ENCODE measurements at places on chromosomes 4 and X.

DNA sequence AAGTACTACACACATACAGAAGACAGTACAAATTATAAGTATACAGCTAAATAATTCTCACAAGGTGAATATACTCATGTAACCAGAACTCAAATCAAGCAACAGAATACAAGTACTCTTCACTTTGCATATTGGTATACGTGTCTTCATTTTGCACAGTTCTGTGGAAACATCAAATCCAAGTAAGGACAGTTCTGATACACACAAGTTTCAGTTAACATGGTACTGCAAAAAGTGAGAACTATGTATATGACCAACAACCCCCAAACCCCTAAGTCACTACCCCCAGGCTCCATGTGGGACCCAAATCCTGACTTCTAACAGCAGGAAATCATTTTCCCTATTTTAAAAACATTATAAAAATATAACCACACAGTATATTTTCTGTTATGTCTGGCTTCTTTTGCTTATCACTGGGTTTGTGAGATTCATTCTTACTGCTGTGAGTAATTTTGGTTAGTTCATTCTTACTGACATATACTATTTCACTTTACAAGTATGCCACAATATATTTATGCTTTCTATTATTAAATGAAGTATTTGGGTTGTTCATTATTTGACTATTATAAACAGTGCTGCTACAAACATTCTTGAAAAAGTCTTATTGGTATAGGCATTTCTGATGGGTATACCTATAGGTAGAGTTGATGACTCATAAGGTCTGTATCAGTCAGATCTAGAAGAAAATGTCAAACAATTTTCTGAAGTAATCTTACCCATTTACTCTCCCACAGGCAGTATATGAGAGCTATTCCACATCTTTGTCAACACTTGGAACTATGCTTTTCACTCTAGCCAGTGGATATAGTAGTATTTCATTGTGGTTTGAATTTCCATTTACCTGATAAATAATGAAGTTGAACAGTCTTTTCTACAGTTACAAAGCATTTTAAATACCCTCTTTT is 47.0 kb downstream of the SCLT1 start:
- DNase-seq = no peak

GRCh38 chrX:150005027-150005426 is 66.7 kb upstream of the EOLA2 start:
- DNase-seq = no peak

DNA sequence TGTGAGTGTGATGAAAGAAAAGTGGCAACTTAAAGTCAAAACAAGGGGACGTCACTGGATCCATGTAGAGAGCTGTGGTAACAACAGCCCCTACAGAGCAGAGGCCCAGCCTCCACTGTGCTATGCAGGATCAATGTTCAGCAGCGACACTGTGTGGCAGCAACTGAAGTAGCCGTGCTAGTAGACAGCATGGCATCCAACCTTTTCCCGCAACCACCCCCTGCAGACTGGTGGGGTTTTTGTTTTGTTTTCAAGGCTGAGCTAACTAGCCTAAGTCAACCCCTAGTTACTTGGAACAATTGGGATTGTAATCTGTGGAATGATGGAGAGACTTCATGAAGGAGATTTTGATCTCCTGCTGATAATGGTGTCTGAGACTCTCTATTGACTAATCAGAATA is 44.4 kb upstream of the PPARGC1A start:
- DNase-seq = no peak

GRCh38 chrX:148363471-148364235 is 136.8 kb upstream of the AFF2 start:
- DNase-seq = no peak

- DNase-seq = no peak
Measured at GRCh38 chr4:9608300-9608699, 164.1 kb downstream of the DEFB131A start.

GRCh38 chr4:89158884-89159503 is 47.7 kb downstream of the TIGD2 start:
- DNase-seq = peak; percentile 35

DNA sequence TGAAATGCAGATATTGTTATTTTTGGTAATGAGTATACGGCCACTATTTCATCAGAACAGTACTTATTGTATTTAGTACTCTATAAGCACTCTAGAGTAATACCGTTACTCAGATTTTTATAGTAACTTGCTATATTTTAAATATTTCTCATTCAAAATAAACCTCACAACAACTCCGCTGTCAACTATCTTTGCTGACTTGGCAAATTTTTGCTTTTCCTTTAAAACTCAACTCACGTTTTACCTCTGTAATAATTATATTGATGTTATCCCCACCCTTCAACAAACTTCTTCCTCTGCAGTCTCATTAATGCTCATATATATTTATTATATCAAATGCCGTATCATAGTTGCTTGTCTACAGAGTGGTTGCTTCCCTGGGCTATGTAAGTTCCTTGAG is 9.0 kb downstream of the JCHAIN start:
- no peak for DNase-seq

GRCh38 chrX:31480696-31481095 is 408.9 kb upstream of the FTHL17 start:
- no peak for DNase-seq

DNA sequence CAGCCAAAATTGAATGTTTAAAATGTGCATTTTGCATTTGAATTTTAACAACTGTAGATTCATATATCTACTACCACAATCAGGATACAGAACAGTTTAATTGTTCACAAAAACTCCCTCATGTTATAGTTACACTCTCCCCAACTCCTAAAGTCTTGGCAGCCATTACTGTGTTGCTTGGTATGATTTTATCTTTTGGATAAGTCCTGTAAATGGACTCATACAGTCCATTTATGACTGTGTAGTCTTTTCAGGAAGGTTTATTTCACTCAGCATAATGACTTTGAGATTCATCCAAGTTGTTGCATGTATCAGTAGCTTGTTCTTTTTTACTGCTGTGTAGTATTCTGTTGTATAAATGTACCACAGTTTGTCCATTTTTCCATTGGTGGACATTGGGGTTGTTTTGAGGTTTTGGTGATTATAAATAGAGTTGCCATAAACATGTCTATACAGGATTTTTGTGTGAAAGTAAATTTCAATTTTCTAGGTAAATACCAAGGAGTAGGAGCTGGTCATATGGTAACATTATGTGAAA is 9.9 kb downstream of the FAM193A start:
- DNase-seq = no peak

GRCh38 chrX:350534-351323 is 32.1 kb upstream of the GTPBP6 start:
- no peak for DNase-seq

DNA sequence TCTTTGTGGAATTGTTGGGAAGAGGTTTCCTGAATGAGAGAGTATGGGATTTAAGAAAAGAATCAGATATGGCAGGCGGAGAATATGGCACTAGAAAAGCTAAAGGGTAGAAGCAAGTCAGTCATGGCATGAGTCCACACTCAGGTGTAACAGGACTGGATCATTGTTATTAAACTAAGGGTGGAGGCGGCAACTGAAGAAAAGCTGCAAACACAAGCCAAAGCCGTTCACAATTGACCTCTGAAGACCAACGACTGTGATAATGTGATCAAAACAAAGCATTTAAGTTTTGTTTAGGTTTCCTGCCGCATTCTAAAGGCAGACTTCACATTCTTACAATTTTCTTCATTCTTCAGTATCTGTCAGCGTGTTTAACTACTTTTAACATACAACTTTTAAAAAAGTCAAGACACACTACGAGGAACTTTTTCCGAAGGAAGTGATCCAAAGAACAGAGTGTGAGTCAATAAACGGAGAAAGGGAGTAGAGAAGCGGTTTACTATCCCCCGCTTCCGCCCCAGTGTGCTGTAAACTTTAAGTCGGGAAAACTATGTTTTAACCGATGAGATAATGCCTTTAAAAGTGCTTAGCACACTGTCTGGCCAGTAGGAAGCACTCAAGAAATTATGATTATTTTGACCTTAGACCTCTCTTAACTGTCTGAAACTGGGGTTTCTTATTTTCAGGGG is 909 bp upstream of the SLAIN2 start:
- no peak for DNase-seq

- no peak for DNase-seq
Measured at GRCh38 chr4:130359542-130359941, 1263.6 kb downstream of the C4orf33 start.

- DNase-seq = no peak
Measured at GRCh38 chrX:129808158-129808828, 28.5 kb downstream of the SASH3 start.

DNA sequence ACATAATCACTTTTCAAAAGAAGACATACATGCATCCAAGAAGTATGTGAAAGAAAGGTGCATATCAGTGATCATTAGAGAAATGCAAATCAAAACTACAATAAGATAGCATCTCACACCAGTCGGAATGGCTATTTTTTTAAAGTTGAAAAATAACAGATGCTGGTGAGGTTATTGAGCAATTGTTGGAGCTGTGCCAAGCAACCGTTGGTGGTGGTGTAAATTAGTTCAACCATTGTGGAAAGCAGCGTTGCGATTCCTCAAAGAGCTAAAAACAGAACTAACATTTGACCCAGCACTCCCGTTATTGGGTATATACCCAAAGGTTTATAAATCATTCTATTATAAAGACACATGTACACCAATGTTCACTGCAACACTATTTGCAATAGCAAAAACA is 14.2 kb downstream of the COX7B2 start:
- no peak for DNase-seq

- no peak for DNase-seq
Measured at GRCh38 chr4:122423246-122423645, 33.3 kb downstream of the IL2 start.

GRCh38 chr4:183348706-183349659 is 26.8 kb upstream of the CLDN24 start:
- DNase-seq = no peak
